Activated effector memory CD4-positive, alpha-beta T cell treated with Interleukin-2 at 50 U/mL for 16 hours (primary cell): ENCODE measurements at places on chromosomes 5 and 9.

GRCh38 chr9:93659044-93659836, 82.9 kb downstream of the PHF2 start:
- no peak for DNase-seq

DNA sequence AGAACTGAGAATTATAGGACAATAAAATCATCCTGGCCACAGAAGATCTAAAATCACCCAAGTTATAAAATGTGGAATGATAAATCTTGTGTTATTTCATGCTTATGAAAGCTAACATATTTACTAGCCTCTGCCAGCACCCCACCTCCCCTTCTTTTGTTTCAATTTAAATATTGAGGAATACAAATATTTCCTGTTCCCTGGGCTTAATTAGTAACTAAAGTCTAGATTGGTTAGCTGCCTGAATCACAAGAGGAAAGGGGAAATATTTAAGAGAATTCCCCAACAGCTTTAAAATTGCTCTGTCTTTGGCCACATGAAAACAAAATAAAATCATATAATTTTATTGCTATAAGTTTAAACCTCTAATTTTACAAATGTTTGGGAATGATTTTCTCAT, 287.0 kb downstream of the PRELID2 start:
- DNase-seq = no peak

GRCh38 chr5:151683986-151684588, 2.6 kb downstream of the SPARC start:
- no peak for DNase-seq

DNA sequence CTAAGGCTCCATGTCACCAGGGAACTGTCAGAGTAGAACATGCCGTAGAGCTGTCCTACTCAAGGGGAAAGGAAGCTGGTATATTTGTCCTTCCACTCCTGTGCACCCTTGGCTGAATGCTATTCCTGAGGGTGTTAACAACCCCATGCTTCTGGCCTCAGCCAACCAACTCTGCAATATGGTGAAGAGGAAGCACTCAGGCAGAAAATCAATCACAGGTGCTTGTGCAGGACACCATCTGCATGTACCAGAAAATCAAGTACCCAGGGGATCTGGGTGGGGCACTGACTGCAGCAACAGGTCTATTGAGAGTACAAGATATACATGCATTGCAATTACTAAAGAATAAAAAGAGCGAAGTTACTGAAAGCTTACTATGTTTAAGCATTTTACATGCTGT, 51.4 kb upstream of the NEK6 start:
- no peak for DNase-seq

DNA sequence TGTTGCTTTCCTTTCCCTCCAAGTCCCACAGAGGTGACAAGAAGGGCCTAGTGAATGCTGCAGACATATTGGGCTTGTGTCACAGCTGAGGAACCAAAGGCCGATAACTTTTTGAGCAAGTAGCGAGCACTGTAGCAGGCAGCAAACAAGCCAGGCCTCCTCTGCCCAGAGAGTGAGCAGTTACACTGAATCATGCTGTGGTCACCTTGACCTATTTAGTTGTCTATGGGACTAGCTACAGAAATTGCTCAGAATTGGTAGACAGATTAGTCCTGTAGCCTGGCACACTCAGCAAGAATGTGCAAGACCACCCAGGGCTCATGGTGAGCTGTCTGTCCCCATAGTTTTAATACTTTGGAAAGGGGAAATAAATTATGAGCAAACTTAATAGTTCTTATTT, 25.2 kb downstream of the ZCCHC9 start:
- DNase-seq = no peak

DNA sequence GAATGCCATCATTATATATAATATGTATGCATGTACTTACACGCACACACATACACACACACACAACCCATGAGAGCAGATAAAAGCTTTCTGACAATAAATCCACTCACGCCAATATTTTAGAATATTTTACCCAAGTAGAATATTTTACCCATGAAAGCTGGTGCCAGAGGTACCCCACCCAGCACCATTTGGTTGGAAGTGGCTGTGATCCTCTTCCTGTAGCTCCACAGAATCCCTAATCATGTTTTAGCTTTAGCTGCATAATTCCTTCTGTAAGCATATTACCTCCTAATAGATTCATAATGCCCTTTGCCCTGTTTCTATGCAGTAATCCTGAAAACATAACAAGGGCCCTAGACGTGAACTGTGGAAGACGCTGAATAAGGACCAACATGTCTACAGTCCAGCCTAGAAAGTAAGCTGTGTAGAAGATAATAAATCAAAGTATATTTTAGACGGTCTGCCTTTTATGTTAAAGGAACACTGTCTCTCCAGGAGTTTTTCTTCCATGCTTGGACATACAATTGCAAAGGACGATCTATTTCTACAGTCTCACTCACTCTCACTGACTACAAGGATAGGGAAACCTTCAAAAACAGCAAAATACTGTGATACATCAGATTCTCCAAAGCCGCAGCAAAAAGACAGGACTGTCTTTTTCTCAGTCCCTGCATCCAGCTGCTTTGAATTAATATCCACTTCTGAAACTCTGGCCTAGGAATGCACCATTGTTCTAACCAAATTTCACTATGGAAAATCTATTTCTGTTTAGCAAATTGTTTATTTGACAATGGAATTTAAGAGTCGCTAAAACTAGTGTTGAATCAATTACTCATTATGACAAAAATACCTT, 98.2 kb downstream of the USP20 start:
- no peak for DNase-seq

- DNase-seq = no peak
Measured at GRCh38 chr9:112705768-112706427, 12.0 kb downstream of the INIP start.

DNA sequence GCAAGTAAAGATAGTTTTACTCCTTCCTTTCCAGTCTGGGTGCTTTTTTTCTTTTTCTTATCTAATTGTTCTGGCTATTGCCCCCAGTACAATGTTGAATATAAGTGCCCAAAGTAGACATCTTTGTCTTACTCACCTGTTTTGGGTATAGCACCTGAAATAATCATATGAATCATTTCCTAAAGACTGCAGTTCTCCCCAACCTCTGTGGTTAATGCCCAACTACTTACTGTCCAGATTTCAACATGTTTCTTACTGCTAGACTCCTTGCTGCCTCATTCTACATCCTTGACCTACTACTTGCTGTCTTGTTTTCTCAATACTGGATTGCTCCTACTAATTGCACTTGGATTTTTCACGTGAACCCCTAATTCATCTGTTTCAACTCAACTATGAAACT, 8.8 kb upstream of the HSDL2 start:
- no peak for DNase-seq

- no peak for DNase-seq
Measured at GRCh38 chr5:124301850-124302249, 444.6 kb downstream of the ZNF608 start.

DNA sequence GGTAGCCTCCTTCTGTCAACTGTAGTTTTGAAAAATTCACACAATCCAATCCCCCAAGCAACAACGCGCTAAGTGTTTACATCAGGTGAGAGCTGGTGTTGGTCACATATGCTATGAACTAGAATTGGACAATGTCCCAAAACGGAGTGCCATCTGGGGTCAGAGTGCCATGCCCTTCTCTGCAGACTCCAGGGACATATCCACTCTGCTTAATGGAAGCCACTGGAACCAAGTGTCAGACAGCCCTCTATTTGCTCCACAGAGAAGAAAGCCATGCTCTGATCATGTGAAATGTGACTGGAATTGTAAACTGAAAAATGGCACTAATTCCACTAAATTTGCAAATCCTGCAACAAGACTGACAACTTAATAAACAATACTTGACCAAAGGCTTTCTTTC, 12.2 kb downstream of the ABCA1 start:
- no peak for DNase-seq

DNA sequence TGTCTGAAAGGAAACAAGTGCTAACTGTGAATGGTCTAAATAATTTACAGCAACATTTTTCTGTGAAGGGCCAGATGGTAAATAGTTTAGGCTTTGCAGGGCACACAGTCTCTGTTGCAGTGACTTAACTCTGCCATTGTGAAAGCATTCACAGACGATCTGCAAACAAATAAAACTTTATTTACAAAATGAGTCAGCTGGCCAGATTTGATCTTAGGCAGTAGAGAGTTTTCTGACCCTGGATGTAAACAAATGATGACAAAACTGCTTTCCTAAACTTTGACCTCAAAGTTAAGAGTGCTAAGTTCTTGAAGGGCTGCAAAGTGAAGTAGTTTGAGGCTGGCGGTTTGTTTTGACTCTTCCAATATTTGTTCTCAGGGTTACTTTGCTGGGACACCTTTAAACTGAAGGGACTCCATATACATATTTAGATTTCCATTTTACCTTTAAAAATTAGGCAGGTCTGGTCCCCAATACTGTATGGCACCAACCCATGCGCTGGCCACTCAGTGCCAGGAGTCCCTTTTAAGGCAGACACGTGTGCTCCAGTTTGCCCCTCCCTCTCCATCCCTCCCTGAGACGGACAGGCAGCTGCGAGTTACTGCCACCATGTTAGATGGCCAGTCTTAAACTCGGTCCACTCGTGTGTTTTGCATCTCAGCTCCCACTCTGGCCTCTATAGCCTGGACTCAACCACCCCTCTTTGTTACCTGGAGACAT, 4.0 kb upstream of the ADAMTS16 start:
- no peak for DNase-seq

DNA sequence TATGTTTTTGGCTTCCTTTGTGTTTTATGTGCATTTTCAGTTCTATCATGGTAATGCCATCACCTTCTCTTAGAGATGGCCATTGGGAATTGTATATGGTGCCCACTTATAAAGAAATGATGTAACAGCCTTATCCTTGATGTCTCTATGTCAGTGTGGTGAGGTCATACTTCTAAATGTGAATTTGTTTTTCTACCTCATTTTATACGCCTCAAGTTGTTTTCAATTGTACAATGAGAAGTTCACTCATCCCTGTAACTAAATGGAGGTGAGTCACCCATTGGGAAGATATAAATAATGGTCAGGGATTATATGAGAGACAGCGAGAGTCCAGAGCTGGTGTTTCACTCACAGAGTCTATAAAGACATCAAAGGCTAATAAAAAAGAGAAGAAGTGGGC, 402.4 kb downstream of the AGTPBP1 start:
- DNase-seq = no peak

- no peak for DNase-seq
Measured at GRCh38 chr9:110835859-110836271, 167.3 kb downstream of the MUSK start.

DNA sequence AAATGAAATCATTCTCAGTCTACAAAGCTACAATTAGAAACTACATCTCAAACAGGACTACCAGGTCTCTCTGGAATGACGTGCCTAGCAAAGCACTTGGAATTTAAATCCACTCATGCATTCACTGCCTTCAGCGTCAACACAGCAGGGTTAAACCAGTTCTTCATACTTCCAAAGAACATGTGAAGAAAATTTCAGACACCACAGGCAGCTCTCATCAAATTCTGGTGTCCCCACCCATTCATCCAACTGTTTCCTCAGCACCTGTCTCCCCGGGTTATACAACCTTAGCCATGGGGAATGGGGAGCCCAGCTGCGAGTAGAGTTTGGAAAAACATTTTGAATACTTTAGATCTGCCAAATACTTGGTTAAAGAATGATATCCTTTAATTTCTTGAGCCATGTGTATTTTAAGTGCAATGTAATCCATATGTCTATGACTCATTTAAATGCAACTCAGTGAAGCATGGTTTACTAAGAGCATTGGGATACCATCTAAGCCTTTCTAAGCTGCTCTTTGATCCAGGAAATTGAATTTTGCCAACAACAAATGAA, 17.5 kb downstream of the ADAM19 start:
- DNase-seq = no peak

- no peak for DNase-seq
Measured at GRCh38 chr5:33890131-33891032, 1.4 kb downstream of the ADAMTS12 start.

GRCh38 chr5:151709109-151709735, 22.5 kb upstream of the SPARC start:
- no peak for DNase-seq

DNA sequence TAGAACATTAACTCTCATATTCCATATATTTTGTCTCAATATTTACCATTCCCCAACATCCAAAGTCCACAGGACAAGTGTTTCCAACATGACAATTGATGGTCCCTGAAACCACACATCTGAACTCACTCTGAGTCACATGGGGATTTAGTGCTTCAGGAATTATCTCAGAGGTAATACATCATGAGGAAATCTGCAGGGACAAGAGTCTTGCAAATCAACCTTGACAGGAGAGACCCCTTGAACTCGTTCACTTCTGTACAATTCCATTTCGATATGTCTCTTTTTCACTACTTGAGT, 119.7 kb upstream of the ABCA1 start:
- no peak for DNase-seq

DNA sequence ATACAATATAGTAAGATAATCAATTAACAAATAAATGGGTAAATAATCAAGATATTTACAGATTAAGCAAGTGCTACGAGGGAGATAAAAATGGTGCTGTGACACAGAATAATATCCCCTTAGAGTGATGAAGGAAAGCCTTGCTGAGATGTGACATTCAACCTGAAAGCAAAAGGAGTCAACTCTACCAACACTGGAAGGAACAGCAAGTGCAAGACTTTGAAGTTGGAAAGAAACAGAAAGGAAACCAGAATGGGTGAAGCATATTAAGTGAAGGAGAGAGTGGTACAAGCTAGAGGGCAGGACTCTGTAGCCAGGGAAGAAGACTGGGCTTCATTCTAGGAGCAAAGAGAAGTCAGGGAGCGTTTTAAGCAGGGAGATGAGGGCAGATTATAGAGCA, 12.2 kb upstream of the MEGF9 start:
- DNase-seq = no peak

DNA sequence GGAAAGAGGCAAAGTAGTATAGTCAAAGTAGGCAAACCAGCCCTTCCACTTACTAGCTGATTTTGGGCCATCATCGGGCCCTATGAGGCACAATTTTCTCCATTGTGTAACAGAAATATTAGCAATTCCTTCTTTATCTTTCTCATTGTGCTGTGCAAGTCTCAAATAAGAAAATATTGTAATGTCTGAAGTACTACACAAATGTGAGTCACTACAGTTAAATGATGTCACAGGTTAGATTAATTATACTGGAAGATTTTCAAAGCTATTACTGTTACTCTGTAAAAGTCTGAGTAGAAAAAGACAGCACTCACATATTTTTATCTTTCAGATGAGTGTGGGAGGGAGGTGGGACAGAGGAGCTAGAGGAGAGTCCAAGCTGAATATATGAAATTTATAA, 12.4 kb upstream of the TMC1 start:
- DNase-seq = no peak

DNA sequence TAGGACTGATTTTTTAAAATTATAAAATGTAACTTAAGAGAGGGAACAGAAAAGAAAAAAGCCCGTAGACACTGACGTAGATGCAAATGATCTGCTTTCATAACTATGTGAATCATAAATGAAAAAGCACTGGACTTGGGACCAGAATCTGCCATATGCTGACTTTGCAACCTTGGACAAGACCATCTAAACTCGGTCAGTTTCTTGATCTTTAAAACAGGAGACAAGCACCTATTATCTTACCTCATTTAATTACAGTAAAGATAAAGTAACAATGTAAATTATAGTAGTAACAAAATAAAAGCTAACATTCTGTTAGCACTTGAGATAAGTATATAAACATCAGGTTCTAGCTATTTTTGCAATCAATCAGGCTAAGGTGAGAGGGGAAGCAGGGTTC, 20.0 kb downstream of the FBXW2 start:
- no peak for DNase-seq
